ENCODE measurements at places on chromosomes 12 and 14.

- peak; percentile 20 for DNase-seq
Observed at GRCh38 chr12:120903412-120904196, 554 bp downstream of the SPPL3 start.

DNA sequence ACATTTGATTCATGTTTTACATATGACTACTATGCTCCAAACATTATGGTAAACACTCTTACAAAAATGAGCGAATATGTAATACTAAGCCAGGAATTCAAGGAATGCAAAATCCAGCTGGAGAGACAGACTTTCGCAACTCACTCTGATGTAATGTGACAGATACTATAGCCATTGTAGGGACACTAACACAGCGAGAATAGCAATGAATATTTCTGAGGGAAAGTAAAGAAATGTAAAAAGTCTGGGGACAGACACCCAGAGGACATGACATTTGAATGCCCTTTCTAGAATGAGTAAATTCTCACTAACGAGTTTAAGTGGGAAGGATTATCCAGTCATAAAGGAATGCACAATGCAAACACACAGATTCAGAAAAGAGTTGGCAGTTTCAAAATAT lies 121.9 kb downstream of the PIK3C2G start:
- DNase-seq = no peak

DNA sequence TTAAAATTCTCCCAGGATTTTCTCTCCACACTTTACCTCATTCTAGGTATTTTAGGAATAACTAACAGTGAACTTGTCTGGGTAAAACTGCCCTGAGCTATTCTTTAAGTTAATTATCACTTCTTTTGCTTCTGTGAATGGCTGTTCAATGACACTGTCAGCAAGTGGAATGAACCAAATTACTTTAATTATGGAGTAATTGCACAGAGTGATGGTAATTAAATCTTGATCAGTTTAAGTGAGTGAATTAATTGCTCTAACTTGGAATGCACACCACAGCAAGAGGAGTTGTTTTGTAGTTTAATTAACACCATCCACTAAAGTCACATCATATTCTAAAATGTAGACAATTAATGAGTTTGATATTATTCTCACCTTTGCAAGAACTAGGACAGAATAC lies 36.2 kb upstream of the TMEM260 start:
- DNase-seq = no peak

DNA sequence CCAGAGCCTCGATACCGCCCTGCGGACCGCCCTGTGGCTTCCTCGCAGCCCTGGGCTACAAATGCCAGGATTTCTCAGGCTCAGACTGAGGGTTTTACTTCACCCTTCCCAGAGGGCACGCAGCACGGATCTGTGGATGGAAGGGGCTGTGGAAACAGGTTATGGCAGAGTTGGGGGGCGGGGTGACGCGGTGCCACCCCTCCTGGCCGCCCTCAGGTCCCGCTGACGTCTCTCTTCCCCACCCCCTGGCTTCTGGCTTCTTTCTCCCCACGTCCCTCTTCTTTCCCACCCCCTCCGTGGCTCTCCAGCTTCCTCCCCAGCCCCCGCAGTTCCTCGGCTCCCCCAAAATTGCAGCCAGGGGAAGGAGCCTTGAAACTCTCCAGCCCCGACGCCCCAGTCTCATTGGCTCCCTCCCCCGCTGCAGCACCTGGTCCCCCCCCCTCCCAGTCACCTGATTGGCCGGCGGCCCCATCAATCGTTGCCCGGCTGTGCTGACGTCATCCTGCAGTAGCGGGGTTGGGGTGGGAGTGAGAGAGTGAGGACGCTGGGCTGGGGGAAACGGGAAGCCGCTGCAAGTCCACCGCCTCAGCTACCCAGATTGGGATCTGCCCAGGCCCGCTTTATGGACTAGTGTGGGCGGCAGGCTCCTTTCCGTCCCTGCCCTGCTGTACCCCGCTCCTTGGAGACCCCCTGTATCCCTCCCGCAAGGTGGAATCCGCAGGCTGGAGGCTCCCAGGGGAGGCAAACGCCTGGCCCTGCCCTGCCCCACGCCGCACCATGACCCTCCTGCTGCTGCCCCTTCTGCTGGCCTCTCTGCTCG lies at the start of gene CLSTN3:
Gene CLSTN3 (plus strand): TSS at position 500 of the 820 bp plus-strand sequence. CDS start 278 bp downstream, at position 778.
- peak; percentile 64 for DNase-seq

DNA sequence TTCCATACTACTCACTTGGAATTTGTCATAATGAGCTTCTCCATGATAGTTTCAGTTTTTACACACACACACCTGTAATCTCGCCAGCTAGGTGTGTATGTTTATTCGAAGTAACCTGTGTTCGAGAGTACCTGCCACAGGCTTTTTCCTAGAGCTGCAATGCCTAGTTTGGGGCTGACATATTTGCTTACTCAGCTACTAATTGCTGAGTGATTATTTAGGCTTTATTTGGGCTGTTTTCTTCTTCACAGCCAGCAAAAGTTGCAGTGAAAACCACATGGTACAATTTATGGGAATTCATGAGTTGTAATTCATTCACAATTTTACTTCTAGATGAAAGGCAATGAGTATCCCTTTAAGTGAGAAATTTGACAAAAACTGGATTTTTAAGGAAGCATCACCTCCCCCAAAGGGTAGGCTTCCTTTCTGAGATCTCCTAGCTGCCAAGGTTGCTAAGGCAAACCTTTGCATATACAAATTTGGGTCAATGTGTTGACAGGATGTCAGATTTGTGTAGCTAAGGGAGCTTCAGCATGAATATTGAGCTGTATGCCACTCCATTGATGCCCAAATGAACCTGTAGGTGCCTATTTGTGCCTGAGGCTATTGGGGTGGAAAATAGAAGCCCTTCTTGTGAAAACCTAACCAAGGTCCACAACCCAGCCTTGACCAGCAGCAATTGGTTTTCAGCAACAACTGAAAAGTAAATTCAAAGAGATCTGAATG lies 108.7 kb upstream of the OTX2 start:
- no peak for DNase-seq

- DNase-seq = no peak
Observed at GRCh38 chr14:27845241-27845850, 921.2 kb upstream of the FOXG1 start.

- DNase-seq = no peak
Observed at GRCh38 chr14:95185767-95186392, 28.6 kb upstream of the DICER1 start.

- no peak for DNase-seq
Observed at GRCh38 chr12:74049348-74049747, 488.3 kb upstream of the ATXN7L3B start.

DNA sequence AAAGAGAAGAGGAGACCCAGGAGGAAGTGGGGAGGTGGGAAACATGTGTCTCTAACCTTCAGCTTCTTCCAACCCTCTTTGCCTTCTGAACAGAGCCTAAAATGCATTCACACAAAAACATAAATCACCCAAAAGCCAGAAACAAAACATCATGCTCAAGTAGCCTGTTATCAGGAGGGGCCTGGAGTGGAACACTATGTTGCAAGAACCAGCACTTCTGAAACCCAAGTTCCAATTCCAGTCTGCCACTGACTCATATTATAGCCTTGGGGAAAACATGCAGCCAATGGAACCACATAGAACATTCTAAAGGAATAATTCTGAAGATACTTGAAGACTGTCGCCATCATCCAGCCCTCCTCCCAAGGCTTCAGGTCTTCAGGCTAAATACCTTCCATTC lies 169.8 kb upstream of the PLXNC1 start:
- no peak for DNase-seq
